Upper lobe of right lung (tissue), 1 donor: ENCODE measurements at places on chromosomes 6 and 20.

DNA sequence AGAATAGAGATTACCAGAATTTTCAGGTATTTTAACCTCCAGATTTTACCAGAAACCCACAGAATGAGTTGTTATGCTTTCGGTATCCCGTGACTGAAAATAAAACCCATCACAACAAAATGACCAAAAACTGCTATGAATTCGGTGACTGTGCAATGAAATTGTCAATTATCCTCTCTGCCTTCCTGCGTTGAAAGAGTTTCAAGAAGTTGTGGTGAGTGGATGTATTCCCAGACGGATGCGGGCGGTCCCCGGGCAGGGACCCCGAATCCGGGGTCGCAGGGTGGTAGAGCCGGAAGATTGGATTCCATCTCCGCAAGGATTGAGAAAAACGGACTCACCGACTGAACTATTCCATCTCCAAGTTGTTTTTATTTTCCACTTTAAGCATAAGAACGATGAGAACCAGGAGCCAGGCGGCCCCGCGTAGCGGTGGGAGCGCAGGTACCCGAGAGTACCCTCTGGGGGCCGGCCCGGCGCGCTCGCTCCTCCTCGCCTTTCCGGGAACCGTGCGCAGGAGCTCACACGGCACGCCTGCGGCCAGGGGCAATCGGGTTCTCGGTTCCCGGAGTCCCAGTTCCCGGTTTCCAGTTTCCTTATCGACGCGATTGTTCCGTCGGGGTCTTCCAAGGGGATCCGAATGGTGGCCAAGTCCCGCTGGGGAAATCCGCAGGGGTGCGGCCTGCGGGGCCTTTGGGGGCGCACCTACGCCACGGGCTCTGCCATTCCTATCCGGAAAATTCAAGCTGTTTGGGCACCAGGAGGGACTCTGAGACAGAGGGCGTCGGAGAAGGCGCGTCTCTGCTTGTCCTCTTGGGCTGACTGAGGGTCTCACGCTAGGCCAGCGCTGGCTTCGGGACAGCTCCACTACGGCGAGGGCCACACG is 104.9 kb upstream of the PRDM1 start:
- H3K27ac ChIP-seq = no peak overlapping the region
- no peaks in the 10 kb centered on the region for H3K36me3 ChIP-seq

DNA sequence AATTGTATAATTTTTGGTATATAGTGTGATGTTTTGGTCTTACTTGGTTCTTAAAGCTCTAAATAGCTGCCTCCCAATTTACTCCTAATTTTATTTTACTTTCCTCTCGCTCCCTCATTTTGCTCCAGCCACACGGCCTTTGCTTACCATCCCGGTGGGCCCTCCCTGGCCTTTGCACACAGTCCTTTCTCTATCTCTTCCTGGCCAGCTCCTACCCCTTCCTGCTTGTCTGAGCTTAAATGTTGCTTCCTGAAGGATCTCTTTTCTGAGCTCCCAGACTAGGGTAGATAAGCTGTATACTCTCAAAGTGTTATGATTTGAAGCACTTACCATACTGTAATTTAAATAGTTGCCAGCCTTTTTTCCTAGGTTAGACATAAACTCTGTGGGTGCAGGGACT is 121.7 kb downstream of the UTRN start:
- no peak overlapping the region for H3K4me3 ChIP-seq
- peaks cover 26% of the 10 kb centered on the region for H3K4me1 ChIP-seq
- H3K27me3 ChIP-seq = no peaks in the 10 kb centered on the region
- no peak for DNase-seq

DNA sequence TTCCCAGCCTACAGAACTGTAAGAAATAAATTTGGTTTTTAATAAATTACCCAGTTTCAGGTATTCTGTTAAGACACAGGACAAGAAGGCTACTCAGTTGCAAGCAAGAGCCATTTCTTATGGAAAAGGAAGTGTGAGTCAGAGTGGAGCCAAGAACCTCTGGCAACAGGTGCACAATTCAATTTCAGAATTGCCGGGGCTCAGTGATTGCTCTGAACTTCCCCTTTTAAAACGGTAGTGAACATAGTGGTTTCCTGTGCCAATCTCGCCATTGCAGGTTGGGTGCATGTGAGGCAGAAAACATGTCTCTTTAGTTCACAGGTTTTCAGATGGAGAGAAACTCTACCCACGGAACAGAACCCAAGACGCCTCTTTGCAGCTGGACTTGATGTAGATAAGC is 16.4 kb downstream of the PIGT start:
- no peak overlapping the region for H3K27ac ChIP-seq
- H3K4me1 ChIP-seq = no peaks in the 10 kb centered on the region
- no peak overlapping the region for H3K4me3 ChIP-seq
- H3K27me3 ChIP-seq = no peaks in the 10 kb centered on the region

- no peak overlapping the region for H3K27ac ChIP-seq
- no peaks in the 10 kb centered on the region for H3K4me1 ChIP-seq
- no peaks in the 10 kb centered on the region for H3K36me3 ChIP-seq
Observed at GRCh38 chr6:121549736-121550135, 114.3 kb downstream of the GJA1 start.

- no peaks in the 10 kb centered on the region for H3K27me3 ChIP-seq
- no peak for DNase-seq
- no peaks in the 10 kb centered on the region for H3K4me1 ChIP-seq
- no peaks in the 10 kb centered on the region for H3K36me3 ChIP-seq
Observed at GRCh38 chr6:47701363-47701762, 3.0 kb downstream of the ADGRF4 start.

- H3K27me3 ChIP-seq = no peaks in the 10 kb centered on the region
- H3K27ac ChIP-seq = no peak overlapping the region
- H3K36me3 ChIP-seq = no peaks in the 10 kb centered on the region
- no peak overlapping the region for H3K4me3 ChIP-seq
Observed at GRCh38 chr20:11182720-11183119, 508.9 kb upstream of the JAG1 start.

- H3K27ac ChIP-seq = no peak overlapping the region
- DNase-seq = no peak
- H3K36me3 ChIP-seq = no peaks in the 10 kb centered on the region
Observed at GRCh38 chr6:133918208-133918930, 29.5 kb downstream of the TCF21 start.

- no peak overlapping the region for H3K27ac ChIP-seq
- no peaks in the 10 kb centered on the region for H3K27me3 ChIP-seq
- DNase-seq = no peak
Observed at GRCh38 chr6:134035823-134036296, 16.6 kb downstream of the SLC2A12 start.

- no peaks in the 10 kb centered on the region for H3K4me1 ChIP-seq
- no peaks in the 10 kb centered on the region for H3K27me3 ChIP-seq
- H3K27ac ChIP-seq = no peak overlapping the region
- no peak overlapping the region for H3K4me3 ChIP-seq
- no peaks in the 10 kb centered on the region for H3K36me3 ChIP-seq
- DNase-seq = no peak
Observed at GRCh38 chr6:72425003-72425681, 196.7 kb upstream of the KCNQ5 start.

GRCh38 chr20:62666736-62667529 is 24.6 kb downstream of the SLCO4A1 start:
- peaks cover 13% of the 10 kb centered on the region for H3K4me1 ChIP-seq
- H3K4me3 ChIP-seq = no peak overlapping the region
- no peak for DNase-seq

DNA sequence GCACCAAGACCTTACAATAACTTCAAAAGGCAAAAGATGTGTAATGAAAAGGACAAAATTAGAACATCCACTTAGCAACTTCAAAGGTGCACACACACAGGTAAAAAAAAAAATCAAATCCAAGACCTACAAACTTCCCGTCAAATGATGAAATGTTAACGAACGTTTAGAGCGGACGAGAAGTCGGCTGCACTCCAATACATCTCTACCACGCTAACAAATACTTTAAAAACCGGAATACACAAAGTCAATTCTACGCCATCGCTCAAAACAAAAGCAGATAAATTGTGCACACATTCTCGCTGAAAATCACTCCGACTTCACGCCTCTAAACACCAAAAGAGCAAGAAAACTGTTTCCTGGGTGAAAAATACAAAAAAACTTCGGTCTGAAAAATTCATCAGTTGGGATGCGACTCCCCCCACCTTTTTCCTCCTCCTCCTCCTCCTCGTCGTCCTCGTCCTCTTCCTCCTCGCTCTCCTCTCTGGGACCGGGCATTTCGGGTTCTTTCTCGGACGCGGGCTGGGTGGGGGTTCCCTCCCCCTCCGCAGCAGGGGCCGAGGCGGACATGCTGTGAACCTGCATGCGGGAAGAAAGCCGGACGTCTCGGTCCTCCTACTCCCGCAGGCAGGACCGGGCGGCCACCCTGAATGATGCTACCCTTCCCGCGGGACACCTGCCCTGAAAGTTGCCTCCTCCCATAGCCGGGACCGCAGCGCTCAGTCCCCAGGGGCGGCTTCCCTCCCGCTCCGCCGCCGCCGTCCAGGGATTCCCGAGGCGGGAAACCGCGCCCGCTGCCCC is 712 bp downstream of the DEK start:
- peak overlapping the region; percentile 90 for H3K4me3 ChIP-seq
- DNase-seq = no peak
- no peaks in the 10 kb centered on the region for H3K27me3 ChIP-seq
- no peaks in the 10 kb centered on the region for H3K36me3 ChIP-seq
- peak overlapping the region; percentile 90 for H3K27ac ChIP-seq

GRCh38 chr20:25573288-25574251 is 11.8 kb downstream of the NINL start:
- DNase-seq = no peak
- no peak overlapping the region for H3K27ac ChIP-seq
- no peak overlapping the region for H3K4me3 ChIP-seq
- H3K36me3 ChIP-seq = no peaks in the 10 kb centered on the region

- H3K4me3 ChIP-seq = no peak overlapping the region
- DNase-seq = no peak
- peaks cover 7% of the 10 kb centered on the region for H3K27me3 ChIP-seq
- H3K27ac ChIP-seq = no peak overlapping the region
- H3K4me1 ChIP-seq = peaks cover 10% of the 10 kb centered on the region
- H3K36me3 ChIP-seq = no peaks in the 10 kb centered on the region
Observed at GRCh38 chr6:53654745-53655240, 10.8 kb downstream of the KLHL31 start.

DNA sequence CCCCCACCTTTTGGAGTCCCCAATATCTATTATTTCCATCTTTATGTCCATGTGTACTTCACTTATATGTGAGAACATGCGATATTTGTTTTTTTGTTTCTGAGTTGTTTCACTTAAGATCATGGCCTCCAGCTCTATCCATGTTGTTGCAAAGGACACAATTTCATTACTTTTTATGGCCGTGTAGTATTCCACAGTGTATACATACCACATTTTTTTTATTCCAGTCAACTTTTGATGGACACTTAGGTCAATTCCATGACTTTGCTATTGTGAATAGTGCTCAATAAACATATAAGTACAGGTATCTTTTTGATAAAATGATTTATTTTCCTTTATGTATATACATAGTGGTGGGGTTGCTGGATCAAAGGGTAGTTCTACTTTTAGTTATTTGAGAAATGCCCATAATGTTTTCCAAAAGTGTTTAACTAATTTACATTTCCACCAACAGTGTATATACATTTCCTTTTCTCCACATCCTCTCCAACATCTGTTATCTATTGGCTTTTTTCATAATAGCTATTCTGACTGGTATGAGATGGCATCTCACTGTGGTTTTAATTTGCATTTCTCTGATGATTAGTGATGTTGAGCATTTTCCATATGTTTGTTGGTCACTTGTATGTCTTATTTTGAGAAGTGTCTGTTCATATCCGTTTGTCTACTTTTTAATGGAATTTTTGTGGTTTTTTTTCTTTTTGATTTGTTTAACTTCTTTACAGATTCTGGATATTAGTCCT is 34.0 kb upstream of the COL10A1 start:
- H3K4me1 ChIP-seq = no peaks in the 10 kb centered on the region
- no peaks in the 10 kb centered on the region for H3K27me3 ChIP-seq
- no peaks in the 10 kb centered on the region for H3K36me3 ChIP-seq
- no peak for DNase-seq

- no peaks in the 10 kb centered on the region for H3K4me1 ChIP-seq
- peak overlapping the region; percentile 32 for H3K27ac ChIP-seq
- DNase-seq = peak; percentile 86
Observed at GRCh38 chr6:1313767-1314503, 2.0 kb downstream of the FOXQ1 start.

GRCh38 chr20:8997701-8998117 is 71.2 kb upstream of the PLCB4 start:
- no peak overlapping the region for H3K27ac ChIP-seq
- H3K36me3 ChIP-seq = no peaks in the 10 kb centered on the region

- H3K27me3 ChIP-seq = no peaks in the 10 kb centered on the region
- no peak for DNase-seq
- H3K4me3 ChIP-seq = no peak overlapping the region
- H3K4me1 ChIP-seq = peaks cover 15% of the 10 kb centered on the region
- no peak overlapping the region for H3K27ac ChIP-seq
Observed at GRCh38 chr20:23094213-23094896, 8.2 kb upstream of the CD93 start.

DNA sequence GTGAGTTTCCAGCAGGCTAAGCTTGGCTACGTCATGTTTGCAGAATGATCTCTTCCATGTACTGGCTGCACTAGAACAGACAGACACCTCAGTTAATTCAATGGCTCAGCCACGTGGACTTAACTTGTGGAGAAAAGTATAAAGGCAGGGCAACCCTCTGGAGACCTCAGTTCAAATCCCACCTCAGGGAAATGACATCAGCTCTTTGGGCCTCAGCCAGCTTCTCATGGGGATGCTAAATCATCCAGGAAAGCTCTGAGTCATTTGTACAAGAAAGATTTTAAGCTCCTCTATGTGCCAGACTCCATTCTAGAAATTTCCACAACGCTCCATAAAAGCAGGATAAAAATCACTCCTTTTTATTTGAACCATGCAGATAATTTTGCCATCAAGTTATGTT is 128.5 kb upstream of the SALL4 start:
- no peaks in the 10 kb centered on the region for H3K27me3 ChIP-seq
- H3K27ac ChIP-seq = no peak overlapping the region
- H3K4me1 ChIP-seq = no peaks in the 10 kb centered on the region
- H3K4me3 ChIP-seq = no peak overlapping the region

- no peaks in the 10 kb centered on the region for H3K36me3 ChIP-seq
- no peak for DNase-seq
- H3K27me3 ChIP-seq = no peaks in the 10 kb centered on the region
- H3K4me1 ChIP-seq = no peaks in the 10 kb centered on the region
Observed at GRCh38 chr20:43658069-43658722, 8.7 kb upstream of the MYBL2 start.
